ENCODE measurements at places on chromosomes 1 and 21.

- no peak for DNase-seq
These were observed 889 bp upstream of the SCYL3 start for GRCh38 chr1:169894424-169895145.

- no peak for DNase-seq
These were observed 82.4 kb downstream of the WLS start for GRCh38 chr1:68149907-68150306.

GRCh38 chr1:111556325-111557037, 53.0 kb upstream of the ADORA3 start:
- no peak for DNase-seq

DNA sequence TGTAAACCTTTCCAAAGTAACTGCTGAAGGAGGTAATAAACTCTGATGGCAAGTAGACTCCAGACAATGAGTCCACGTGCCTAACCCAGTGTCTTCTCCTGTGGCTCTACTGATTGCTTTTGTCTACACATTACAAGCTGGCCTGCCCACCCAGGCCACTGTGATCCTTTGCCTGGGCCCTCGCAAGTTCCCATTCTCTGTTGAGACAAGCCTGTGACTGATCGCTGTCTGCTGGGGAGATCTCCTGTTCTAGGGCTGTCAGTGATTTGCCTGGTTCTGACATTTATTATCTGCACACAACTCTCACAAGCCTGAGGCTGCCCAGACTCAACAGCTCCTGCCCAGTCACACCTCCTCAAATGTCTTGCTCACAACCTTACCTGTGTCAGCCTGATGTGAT, 81.4 kb downstream of the CYYR1 start:
- DNase-seq = no peak

DNA sequence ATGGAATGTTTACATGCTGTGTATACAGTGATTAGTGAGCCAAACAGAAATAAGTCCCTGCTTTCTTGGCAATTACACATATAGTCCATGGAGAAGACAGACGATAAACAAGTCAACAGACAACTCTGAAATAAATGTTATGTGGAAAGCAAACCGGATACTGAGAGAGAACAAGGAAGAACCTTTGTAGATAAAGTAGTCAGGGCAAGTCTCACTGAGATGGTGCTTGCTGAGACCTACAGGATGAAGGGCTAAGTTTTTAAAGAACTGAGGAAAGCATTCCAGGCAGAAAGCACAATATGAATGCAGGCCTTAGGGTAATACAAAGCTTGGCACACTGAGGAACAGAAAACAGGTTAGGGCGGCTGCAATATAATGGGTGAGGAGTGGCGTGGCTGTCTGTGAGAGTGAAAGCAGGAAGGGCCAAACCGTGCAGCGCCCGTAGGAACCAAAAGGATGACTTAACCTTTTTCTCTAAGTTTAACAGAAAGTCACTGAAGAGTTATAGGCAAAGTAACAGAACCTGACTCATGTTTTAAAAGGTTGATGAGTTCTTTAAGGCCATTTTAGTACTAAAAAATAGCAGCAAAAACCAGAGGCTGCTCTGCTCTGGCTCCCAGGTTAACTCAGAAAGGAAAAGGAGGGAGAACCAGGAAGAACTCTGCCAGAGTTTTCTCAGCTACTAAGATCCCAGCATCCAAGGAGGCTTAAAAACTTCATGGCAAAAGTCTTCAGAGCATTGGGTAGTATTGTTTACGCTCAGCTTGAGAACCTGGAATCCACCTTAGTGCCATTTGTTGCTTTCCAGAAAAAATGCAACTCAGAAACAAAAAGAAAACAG, 8.7 kb upstream of the TTF2 start:
- no peak for DNase-seq

DNA sequence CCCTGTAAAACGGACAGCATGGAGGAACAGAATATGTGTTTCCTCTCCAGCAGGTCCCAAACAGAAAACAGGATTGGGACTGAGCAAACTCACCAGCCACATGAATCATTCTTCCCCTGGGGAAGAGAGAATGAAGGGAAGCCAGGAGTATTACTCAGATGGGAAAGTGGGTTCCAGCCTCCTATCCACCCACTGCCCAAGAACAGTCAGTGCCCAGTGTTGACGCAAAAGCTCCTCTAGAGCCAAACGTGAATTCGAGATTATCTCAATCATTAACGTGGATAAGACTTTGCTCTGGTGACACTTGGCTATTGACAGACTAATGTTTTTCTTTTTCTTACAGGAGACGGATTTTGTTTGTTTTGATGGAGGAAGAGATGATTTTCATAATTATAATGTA, 9.3 kb downstream of the MIA3 start:
- no peak for DNase-seq

DNA sequence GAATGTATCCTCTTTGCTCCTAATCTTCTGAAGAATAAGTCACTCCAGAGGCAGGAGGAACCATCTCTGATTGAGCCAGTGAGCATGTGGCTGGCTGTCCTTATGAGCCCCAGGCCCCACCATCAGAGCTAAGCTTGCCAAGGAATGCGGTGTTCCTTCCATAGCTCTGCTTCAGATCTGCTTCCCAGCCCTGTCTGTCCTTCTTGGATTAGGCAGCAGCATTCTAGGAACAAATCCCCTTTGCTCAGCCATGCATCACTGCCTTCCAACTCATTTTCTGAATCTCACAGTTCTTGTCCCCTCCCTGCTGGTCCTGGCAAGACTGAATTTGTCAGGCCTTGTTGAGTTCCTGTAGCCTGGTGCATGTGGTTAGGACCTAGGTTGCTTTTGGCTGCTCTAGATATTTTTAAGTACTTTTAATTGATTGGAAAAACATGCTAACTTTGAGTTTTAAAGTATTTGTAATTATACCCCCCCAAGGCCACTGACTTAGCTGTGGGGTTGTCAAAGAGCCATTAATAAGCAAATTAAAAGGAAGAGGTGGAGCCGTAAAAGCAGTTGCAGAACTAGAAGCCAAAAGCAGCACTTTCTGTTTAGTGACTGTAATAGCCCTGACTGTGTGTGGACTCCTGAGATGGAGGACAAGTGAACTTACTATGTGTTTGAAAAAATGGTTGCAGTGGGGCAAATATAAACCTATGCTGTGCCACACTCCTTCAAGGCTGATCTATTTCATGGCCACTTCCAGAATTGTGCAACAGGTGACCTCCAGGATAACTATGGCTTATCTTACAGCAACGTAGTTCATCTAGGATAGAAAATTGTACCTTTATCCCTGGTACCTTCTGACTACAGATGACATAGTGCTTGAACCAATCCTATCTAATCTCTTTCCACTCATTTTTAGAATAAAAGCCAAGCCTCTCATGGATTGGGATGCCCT, 61.3 kb upstream of the BACH1 start:
- no peak for DNase-seq

- DNase-seq = no peak
These were observed 486.5 kb downstream of the SIPA1L2 start for GRCh38 chr1:232143315-232143886.

DNA sequence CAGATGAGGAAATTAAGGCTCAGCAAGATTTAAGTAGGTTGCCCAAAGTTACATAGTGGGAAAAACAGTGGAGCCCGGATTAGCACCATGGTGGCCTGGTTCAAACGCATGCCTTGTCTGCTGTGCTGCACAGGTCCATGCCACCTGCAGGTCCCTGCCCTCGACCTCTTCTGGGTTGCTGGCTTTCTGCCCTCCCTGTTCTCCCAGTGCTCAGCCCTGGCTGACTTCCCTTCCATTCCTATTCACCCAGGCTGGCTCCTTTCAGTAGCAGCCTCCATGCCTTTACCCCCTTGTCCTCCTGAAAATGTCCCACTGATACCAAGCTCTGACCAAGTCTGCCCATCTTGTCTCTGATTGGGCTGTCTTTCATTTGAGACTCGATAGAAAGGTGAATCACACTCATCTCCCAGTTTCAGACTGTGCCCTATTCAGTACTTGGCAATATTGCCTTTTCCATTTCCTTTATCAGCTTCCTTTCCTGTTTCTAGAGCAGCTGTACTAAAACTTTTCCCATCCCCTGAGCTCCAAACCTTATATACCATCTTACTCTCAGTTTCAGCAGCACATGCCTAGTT, 75.8 kb downstream of the ST3GAL3 start:
- DNase-seq = no peak

DNA sequence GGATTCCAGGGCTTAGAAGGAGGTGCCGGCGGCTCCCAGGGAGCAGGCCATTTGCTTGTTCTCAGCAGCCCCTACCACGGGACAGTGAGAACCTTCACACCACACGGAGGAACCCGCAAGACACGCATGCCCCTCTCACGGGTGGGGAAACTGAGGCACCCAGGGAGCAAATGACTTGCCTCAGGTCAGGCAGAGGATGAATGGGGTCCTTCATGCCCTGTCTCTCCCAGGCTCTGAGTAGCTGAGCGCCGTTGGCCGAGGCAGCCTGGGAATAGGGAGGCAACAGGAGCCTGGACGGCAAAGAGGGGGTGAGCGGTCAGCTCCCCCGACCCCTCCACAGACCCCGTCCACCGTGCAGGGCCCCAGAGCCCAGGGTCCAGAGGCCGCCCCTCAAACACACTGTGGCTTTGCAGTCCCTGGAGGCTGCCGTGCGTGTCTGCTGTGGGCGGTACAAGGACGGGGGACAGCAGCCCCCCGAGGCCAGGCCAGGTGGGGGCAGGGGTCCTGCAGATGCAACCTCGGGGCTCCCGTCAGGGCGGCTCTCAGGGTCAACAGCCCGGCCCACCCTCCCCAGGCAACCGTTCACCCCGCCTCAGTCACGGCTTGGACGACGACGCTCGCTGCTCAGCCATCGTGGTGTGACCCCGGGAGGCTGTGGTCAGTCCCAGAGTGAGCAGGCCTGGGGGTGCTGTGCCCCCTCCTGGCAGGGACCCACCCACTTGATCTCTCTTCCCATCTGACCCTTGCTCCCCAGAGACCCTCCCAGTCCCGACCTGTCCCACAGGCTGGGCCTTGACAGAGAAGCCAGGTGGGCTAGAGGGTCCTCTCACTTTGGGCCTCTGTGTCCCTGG, 15.8 kb upstream of the COL6A2 start:
- no peak for DNase-seq

- peak; percentile 58 for DNase-seq
These were observed 555.3 kb downstream of the NUF2 start for GRCh38 chr1:163877016-163877415.

GRCh38 chr1:54585181-54586066, 37.4 kb downstream of the ACOT11 start:
- DNase-seq = no peak

- DNase-seq = peak; percentile 38
These were observed 108.5 kb upstream of the SERTAD4 start for GRCh38 chr1:210123924-210124589.

DNA sequence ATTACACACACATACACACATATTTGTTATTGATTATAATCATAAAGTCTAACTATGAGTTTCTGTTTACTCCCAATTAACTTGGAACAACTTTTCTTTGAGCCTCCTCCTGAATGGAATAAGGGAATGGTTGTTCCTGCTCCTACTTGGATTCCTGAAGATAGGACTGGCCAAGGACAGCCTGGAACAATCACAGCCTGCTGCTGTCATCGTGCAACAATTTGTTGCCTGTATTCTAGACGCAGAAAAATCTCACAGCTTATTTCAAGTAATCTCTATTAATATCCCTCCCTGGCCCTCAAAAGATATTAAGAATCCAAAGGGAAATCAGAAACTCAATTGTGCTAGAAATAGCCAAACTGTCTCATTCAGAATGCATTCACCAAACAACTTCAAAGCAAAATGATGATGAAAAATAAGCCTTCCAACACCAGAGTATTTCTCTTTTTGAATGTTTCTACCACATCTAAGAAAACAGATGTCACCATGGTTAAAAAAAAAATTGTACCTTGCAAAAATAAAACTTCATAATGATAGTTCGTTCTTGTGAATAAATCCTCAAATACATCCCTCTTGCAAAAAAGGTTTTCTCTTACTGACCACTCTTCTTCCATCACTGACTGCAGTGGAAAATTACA, 30.9 kb downstream of the RCAN1 start:
- DNase-seq = no peak

DNA sequence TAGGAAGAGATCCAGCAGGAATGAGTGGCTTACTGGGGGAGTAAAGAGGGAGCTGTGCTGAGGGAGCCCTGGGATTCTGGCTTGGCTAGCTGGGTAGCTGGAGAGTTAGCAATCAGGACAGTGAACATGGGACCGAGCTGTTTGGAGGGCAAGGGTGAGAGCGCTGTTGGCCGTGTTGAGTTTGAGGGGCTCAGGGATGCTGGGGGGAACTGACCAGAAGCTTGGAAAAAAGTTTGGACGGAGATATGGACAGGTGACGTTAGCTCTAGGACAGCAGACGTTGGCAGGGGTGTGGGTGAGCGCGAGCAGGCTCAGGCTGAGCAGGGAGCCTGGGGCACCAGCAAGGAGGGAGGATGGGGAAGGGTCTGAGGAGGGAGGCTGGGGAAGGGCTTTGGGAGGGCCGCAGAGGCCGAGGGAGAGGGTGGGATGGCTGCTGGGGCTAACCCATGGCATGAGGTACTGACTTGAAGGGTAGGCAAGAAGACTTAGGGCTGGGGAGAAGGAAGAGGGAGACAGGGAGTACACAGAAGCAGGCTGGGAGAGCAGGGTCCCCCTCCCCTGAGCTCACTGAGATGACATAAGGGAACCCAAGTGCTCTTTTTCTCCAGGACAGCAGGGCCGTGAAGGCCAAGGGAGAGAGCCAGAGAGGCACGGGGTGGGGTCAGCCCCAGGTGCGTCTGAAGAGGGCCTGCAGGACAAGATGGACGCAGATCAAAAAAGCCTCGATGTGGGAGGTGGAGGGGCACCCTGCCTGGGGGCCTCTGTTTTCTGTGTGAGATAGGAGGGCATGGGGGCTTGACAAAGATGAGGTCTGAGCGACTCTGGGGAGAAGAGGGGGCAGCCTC, 8.2 kb downstream of the SH2D2A start:
- DNase-seq = no peak

GRCh38 chr1:92399076-92399475, 87.6 kb downstream of the GFI1 start:
- DNase-seq = no peak

DNA sequence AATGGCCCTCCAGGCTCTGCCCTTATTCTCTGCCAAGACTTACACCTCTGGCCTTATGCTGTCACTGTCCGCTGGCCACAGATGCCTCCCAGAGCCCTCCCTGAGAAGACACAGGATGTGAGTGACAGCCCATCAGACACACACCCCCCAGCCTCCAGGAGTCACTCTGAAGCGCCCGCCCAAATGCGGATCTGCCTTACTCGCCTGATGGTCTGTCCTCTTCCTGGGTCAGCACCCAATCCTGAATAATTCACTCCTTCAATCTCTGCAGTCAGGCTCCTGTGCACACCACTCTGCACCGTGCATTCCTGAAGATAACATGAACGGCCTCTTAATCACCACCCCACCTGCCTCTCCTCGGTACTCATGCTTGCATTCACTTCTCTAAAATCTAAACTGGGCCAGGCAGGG, 14.7 kb downstream of the CLSTN1 start:
- no peak for DNase-seq
